ENCODE measurements at places on chromosomes 5 and 9. TPM values are rescaled to one million over a fixed set of nuclear protein-coding genes. Genes with fewer than 3 reads are reported as not detected.

GRCh38 chr5:50623666-50624065 lies 42.8 kb upstream of the PARP8 start:
- no peaks in the 10 kb centered on the region for H3K27me3 ChIP-seq
- H3K4me1 ChIP-seq = no peaks in the 10 kb centered on the region
- no peaks in the 10 kb centered on the region for H3K36me3 ChIP-seq
- H3K27ac ChIP-seq = no peak overlapping the region
- DNase-seq = no peak

DNA sequence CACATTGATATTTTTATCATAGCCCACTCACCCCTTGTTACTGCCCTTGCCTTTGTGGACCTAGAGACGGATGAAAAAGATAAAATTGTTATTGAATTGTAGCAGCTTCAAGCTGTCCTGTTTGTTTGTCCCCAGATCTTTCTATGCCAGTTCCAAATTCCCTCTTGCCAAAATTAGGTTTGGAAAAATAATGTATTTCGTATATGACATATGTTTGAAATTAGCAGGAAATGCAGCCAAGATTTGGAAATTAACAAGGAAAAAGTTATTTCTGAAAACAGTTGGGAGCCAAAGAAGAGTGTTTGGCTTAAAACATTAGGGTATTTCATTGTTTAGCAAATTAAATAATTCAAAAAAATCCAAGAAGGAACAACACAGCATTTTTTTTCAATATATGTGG lies 33.5 kb downstream of the SPATA31D1 start:
- no peaks in the 10 kb centered on the region for H3K27me3 ChIP-seq
- no peaks in the 10 kb centered on the region for H3K36me3 ChIP-seq
- H3K4me1 ChIP-seq = no peaks in the 10 kb centered on the region

The QRFP gene
- total RNA-seq = not detected

The PDZD2 gene
- total RNA-seq = not detected

- no peak overlapping the region for H3K27ac ChIP-seq
- H3K4me3 ChIP-seq = no peak overlapping the region
- H3K36me3 ChIP-seq = no peaks in the 10 kb centered on the region
- DNase-seq = no peak
- no peaks in the 10 kb centered on the region for H3K4me1 ChIP-seq
Observed at GRCh38 chr5:36252722-36253365, 11.1 kb upstream of the NADK2 start.

GRCh38 chr5:112743631-112744030 lies 5.9 kb downstream of the APC start:
- H3K27ac ChIP-seq = no peak overlapping the region
- H3K36me3 ChIP-seq = no peaks in the 10 kb centered on the region
- DNase-seq = no peak
- H3K27me3 ChIP-seq = no peaks in the 10 kb centered on the region
- H3K4me1 ChIP-seq = no peaks in the 10 kb centered on the region

DNA sequence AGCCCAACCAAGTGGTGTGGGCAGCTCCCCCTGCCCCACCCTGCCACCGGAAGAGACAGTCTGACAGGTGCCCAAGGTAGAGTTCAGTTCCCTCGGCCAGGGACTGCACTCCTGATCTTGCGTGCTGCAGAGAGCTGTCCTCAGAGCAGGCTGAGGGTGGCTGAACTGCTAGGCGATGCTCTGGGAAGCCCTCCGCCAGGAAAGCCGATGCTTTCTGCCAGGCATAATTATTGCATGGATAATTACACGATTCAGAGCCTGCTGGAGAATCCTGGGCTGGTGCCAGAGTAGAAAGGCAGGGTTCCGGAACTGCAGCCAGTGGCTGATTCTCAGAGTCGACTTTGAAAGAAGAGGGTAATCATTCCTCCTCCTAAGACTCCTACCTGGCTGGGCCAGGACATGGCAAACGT lies 19.3 kb downstream of the KCNIP1 start:
- H3K27ac ChIP-seq = no peak overlapping the region
- DNase-seq = no peak
- no peaks in the 10 kb centered on the region for H3K4me1 ChIP-seq
- no peak overlapping the region for H3K4me3 ChIP-seq
- H3K36me3 ChIP-seq = no peaks in the 10 kb centered on the region

DNA sequence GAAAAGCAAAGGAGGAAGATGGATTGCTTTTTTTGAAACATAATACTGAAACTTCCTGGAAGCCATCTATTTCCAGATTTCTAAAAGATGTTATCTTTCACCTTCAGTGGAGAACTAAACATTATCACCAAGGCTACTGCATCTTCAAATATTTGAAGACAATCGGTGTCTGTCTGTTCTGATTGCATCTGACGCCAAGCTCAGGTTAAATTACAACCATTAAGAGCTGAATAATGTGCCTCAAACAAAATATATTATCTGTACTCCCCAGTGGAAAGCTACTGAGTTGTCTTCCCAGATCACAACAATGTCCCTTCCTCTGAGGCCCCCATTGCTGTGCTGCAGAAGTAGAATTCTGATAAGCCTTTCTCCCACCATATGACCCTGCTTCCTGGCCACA lies 342.3 kb downstream of the PLK2 start:
- no peaks in the 10 kb centered on the region for H3K36me3 ChIP-seq
- no peak overlapping the region for H3K4me3 ChIP-seq
- DNase-seq = no peak

GRCh38 chr5:5195128-5195918 lies 55.2 kb downstream of the ADAMTS16 start:
- no peaks in the 10 kb centered on the region for H3K4me1 ChIP-seq
- DNase-seq = no peak
- H3K27me3 ChIP-seq = no peaks in the 10 kb centered on the region
- H3K27ac ChIP-seq = no peak overlapping the region
- no peak overlapping the region for H3K4me3 ChIP-seq

The PCDHB4 gene
- total RNA-seq = not detected

DNA sequence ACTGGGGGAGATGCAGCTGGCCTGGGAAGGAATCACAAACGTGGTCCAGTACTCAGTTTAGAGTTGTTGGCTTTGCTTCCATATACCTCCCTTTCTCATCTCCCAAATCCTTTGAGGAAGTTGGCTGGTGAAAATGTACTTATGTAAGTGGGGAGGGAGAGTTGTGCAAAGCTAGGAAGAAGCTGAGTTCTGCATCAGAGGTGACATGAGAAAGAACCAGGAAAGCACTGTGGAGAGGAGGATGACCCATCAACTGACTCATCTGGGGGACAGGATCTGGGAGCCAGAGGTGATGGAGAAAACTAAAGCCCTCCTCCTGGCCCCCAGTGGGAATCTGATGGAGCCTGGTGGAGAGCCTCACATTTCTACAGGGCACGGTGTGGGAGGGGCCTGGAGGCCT lies 16.2 kb downstream of the KCNMB1 start:
- H3K4me3 ChIP-seq = no peak overlapping the region
- no peaks in the 10 kb centered on the region for H3K4me1 ChIP-seq
- DNase-seq = no peak
- no peak overlapping the region for H3K27ac ChIP-seq
- no peaks in the 10 kb centered on the region for H3K27me3 ChIP-seq
- no peaks in the 10 kb centered on the region for H3K36me3 ChIP-seq

Data from B cell (primary cell).